Smooth muscle cell of bladder (primary cell): ENCODE measurements at places on chromosomes 12 and 14. TPM values are rescaled to one million over a fixed set of nuclear protein-coding genes. Genes with fewer than 3 reads are reported as not detected.

CRIP1 gene
- total RNA-seq = 2.0 and 3.3 TPM in 2 replicates

SOAT2 gene
- 0.09 TPM in 1 of 2 replicates, not detected in the other for total RNA-seq

TOGARAM1 gene
- total RNA-seq = 13.1 and 13.8 TPM in 2 replicates

PMCH gene
- total RNA-seq = not detected in 2 replicates

CLEC4D gene
- total RNA-seq = not detected in 2 replicates
